ENCODE measurements at places on chromosomes 1 and 21.

DNA sequence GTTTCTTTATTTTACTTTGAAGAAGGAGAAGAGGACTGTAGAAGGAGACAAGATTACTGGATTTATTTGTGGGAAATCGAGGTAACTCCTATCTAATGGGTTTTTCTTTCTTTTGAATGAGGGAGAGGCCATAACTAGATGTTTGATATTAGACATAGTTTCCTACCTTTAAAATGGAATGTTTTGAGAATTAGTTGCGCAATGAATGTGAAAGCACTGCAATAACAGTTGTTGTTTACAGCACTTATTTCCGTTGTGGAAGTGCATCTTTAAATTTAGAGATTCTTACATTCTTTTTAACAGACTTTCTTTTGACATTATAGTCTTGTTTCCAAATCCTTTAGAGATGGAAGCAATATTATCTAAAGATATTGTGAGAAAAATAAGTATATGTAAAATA lies 229.0 kb downstream of the SRGAP2C start:
- DNase-seq = no peak

- DNase-seq = no peak
Measured at GRCh38 chr1:150572918-150573647, 6.3 kb downstream of the MCL1 start.

DNA sequence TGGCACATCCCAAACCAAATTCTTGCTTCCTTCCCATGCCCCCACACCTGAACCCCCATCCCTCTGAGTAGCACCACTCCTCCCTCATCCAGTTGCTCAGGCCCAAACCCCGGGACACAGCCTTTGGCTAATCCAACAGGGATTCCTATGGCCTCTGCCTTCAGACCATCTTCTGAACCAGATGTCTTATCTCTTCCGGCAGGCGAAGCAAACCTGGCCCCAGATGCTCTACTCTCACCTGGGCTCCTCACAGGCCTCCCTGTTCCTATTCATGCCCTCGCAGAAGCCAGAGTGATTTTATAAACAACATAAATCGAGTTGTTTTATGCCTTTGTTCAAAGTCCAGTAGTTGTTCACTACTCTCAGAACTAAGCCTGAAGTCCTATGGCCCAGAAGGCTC lies 12.5 kb upstream of the KCNA2 start:
- DNase-seq = no peak

GRCh38 chr1:70364439-70364838 lies 9.9 kb upstream of the ANKRD13C start:
- DNase-seq = no peak

GRCh38 chr1:31007462-31007991 lies 58.0 kb downstream of the PUM1 start:
- no peak for DNase-seq

DNA sequence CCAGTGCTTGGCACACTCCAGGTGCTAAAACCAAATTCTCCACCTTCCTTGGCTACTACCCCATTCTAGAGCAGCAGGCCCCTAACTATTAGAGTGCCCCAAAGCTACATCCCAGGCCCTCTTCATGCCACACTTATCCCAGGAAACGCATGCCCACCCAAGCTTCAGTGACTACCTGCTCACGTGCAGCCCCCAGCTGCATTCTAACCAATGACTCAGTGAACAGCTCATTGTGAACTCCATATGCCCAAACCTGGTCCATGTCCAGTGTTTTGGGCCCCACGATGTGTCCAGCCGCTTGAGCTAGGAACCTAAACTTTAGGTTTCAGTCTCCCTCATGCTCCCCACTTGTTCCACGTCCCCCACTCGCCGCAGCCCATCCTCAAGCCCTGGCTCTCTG lies 41.5 kb downstream of the NKAIN1 start:
- no peak for DNase-seq

GRCh38 chr21:14850394-14850793 lies 214.4 kb downstream of the NRIP1 start:
- no peak for DNase-seq

DNA sequence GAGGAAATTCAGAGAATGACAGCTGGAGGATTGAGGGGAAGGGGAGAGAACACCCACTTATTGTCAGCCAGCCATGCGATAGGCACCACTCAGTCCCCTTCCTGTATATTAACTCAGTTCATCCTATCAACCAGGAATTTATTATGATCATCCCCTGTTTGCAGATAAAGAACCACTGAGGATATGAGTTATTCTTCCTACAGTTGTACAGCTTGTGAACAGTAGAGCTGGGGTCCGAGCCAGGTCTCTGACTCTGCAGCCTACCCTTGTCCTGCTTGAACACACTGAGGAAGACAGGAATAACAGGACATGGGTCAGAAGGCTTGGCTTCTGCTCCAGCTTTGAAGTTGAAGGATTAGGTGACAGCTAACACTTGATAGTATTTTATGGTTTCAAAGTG lies 42.0 kb upstream of the SCMH1 start:
- DNase-seq = no peak

DNA sequence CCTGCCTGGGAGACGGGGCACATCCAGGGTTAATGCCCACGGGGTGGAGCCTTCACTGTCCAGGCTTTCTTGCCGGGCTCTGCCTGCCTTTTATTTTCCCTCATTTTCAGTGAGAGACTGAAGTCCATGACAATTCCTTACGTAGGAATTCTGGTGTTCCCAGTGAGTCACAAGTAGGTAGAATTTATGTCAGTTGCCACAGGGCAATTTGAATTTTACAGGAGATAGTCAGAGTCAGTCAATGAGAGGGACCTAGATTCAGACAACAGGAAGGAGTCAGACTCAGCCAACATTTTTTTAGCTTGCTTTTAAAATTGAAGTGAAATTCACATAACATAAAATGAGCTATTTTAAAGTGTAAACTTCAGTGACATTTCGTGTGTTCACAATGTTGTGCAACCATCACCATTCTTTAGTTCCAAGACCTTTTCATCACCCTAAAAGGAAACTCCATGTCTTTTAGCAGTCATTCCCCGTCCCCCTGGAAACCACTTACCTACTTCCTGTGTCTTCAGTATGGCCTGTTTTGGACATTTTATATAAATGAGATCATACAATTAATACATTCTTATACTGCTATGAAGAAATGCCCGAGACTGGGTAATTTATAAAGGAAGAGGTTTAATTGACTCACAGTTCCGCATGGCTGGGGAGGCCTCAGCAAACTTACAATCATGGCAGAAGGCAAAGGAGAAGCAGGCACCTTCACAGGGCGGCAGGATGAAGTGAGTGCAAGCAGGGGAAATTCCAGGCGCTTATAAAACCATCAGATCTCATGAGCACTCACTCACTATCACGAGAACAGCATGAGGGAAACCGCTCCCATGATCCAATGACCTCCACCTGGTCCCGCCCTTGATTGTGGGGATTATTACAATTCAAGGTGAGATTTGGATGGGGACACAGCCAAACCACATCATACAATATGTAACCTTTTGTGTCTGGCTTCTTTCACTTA lies 14.6 kb downstream of the AJAP1 start:
- no peak for DNase-seq

GRCh38 chr1:172268237-172268636 lies 152.2 kb upstream of the C1orf105 start:
- DNase-seq = no peak

- no peak for DNase-seq
Measured at GRCh38 chr1:93238425-93238824, 57.9 kb downstream of the CCDC18 start.

GRCh38 chr1:205500240-205501233 lies 3.9 kb upstream of the CDK18 start:
- no peak for DNase-seq

DNA sequence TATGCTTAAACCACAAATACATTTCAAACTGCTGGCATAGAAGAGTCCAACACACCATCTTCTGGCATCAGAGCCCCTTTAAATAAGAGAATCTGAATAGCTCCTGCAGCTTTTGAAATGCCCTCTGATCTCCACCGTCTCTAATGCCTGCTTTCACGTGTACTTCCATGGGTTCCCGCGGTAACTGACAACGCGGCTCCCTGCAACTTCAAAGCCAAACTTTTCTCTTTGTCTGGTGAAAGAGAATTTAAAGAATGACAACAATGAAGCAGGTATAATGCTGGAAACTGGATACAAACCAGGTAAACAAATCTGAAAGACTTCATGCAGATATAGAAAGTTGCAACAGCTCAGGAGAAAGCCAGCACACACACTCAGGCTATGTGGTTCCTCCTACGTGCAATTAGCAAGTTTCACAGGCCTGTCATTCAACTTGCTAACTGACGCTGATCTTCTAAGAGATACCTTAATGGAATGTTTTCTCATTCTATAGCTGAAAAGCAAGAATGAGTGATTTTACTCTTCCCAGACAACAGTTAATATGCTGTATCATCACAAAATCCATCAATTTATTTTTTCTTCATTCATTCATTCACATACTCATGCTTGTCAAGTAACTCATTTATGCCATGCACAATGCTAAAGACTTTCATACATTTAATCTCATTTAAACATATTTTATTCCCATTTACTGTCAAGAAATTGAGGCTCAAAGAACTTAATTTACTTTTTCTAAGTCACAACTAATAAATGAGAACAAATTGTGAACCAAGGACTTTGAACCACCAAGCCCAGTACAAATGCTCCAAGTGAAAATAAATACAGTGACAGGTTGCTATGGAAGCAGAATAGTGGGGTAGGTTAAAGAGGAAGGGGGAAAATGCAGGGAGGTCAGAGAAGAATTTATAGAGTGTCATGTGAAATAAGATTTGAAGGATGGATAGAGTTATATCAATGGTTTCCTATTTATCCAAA lies 202.7 kb upstream of the SNX7 start:
- DNase-seq = no peak

GRCh38 chr1:229129301-229130027 lies 141.4 kb upstream of the RAB4A start:
- peak; percentile 20 for DNase-seq

- DNase-seq = no peak
Measured at GRCh38 chr1:231512147-231512698, 16.2 kb upstream of the TSNAX start.

GRCh38 chr1:95117207-95118066 lies at the start of gene TLCD4:
TLCD4 (plus strand) TSS chr1:95117355; CDS start chr1:95143902, 26,547 bp downstream.
- DNase-seq = peak; percentile 52

DNA sequence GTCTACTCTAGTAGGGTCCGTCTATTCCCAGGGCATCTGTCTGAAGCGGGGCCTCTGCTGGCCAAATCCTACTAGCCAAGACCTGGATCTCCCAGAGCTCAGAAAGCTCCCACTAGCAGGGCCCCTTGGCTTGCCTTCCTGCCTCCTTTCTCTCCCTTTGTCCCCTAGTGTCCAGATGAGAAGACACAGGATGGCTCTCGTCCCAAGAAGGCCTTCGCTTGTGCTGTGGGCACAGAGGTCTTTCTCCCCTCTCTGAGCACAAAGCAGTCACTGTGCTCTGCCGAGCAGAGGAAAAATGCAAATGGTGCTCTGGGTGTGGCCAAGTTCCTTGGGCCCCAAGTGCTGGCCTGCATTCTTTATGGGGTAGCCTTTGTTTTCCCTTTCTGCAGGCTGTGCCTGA lies 13.0 kb upstream of the GPR137B start:
- DNase-seq = no peak

- no peak for DNase-seq
Measured at GRCh38 chr1:168430321-168430720, 113.5 kb downstream of the XCL2 start.

DNA sequence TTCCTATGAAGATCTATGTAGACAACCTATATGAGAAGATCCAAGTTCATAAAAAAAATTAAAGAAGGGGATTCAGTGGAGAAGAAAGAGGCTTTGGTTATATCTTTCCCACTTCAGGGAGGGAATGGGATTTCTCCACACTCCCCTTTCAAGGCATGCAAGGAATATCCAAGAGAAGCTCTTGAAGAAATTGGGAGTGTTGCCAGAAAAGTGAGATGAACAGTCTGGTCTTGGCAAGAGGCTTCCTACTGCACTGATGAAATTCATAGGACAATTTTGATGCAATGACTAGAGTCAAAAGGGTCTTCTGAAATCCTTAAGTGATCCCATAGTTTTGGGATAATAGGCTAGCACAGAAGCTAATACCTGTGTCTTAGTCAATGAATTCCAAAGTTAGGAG lies 153.0 kb downstream of the KCTD3 start:
- DNase-seq = no peak

DNA sequence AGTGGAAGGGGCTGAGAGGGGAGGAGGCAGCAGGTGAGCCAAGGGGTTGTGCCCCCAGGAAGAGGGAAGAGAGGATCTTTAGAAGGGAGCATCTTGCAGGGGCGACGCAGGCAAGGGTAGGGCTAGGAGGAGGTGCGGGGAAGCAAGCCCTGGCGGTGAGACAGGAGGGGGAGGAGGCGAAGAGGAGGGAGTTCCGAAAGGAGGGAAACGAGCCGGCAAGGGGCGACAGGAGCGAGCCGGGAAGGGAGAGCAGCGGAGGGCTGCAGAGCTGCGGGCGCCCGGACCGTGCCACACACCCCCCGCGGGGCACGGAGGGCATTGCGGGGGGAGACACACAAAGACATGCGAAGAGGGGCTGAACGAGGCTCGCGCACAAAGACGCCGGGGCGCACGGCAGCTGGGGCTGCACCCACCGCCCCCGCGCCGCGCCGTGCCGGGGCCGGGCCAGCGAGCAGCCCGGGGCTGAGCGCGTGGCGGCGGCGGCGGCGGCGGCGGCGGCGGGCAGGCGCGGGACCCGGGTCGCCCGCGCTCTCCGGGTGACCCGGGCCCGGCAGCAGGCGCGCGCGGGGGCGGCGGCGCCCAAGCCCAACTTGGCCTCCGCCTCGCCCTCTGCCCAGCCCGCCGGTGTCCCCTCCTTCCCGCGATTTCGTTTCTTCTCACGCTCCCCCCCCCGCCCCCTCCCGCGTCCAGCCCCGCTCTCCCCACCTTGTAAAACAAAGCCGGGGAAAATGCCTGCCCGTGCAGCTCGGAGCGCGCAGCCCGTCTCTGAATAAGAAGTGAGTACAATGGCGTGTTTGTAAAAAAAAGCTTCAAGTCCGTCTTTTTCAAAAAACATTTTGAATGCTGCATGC lies at the start of gene KCNK2:
Gene KCNK2 (plus strand): TSS at position 206 of the 851 bp plus-strand sequence. CDS start 649 bp downstream, outside the sequence.
- no peak for DNase-seq

DNA sequence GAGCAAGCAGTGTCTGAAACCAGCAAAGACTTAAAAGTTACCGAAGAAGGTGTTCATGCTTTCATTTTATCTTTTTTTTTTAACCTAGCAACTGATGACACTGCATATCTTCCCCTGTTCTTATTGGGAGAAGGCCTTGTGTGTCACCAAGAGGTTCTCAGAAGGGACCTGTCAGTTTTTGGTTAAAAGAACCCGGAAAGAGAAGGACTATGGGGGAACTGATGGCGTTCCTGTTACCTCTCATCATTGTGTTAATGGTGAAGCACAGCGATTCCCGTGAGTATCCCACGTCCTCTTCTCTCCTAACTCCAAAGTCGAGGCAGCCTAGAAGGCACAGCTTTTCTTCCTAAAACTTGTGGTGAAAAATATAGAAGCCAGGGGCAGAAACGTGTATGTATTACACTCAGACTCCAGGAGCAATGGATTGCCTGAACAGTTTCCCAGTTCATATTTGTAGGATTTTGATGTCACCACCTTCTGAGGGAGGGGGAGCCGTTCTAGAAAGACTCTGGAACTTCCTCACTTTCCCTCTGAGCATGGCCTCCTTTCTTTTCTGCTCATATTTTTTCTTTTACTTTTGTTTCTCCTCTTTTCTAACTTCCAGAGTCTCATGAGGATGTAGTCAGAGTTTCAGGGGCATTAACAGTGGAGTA lies at the start of gene MR1:
Gene MR1 (plus strand): TSS at position 185 of the 653 bp plus-strand sequence. CDS start 25 bp downstream, at position 210.
- DNase-seq = no peak

GRCh38 chr1:192877283-192877886 lies 68.5 kb downstream of the RGS2 start:
- no peak for DNase-seq
